ENCODE measurements at places on chromosomes 1 and 21.

DNA sequence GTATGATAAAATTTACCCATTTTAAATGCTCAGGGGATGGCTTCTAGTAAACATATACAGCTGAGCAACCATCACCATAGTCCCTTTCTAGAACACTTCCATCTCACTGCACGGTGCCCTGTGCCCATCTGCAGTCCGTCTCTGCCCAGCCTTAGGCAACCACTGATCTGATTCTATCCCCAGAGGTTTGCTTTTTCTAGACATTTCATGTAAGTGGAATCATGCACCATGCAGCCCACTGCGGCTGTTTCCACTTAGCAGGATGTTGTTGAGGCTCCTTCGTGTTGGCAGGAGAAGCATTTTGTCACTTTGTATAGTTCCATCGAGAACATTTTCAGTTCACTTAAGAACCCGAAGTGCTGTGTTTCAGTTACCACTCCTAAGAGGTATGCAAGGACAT is 27.8 kb upstream of the VAMP3 start:
- DNase-seq: no peak

- DNase-seq: no peak
Observed at GRCh38 chr1:29542548-29542947, 306.2 kb downstream of the PTPRU start.

GRCh38 chr1:15188678-15189077 is 35.1 kb downstream of the TMEM51 start:
- DNase-seq: no peak

- no peak for DNase-seq
Observed at GRCh38 chr1:203930342-203930741, 68.9 kb downstream of the SNRPE start.

DNA sequence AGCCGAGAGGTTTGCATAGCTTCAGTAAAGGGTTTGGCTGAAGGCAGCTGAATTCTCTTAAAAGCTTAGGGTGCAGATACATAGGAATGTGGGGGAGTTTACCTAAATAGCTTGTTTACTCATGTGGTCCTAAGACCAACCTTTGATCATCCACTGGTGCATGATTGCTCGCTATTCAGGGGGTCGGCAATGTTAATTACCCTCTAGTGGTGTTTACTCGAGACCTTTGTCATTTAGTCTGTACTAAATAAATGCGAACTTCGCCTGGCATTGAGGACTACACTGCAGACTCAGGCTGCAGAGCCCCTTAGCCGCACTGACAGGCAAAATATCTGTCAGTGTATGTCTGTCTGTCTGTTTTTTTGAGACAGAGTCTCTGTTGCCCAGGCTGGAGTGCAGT is 31.8 kb downstream of the TMEM63A start:
- no peak for DNase-seq

DNA sequence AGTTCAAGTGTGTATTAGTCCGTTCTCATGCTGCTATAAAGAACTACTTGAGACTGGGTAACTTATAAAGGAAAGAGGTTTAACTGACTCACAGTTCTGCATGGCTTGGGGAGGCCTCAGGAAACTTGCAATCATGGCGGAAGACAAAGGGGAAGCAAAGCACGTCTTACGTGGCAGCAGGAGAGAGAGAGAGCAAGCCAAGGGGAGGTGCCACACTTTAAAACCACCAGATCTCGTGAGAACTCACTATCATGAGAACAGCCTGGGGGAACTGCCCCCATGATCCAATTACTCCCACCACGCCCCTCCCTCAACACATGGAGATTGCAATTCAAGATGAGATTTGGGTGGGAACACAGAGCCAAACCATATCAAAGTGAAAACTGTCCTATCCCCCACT is 4.1 kb upstream of the MIS18A start:
- no peak for DNase-seq

- no peak for DNase-seq
Observed at GRCh38 chr1:34087986-34088385, 77.0 kb downstream of the CSMD2 start.

- peak; percentile 41 for DNase-seq
Observed at GRCh38 chr1:36070349-36070748, 13.5 kb upstream of the TEKT2 start.

DNA sequence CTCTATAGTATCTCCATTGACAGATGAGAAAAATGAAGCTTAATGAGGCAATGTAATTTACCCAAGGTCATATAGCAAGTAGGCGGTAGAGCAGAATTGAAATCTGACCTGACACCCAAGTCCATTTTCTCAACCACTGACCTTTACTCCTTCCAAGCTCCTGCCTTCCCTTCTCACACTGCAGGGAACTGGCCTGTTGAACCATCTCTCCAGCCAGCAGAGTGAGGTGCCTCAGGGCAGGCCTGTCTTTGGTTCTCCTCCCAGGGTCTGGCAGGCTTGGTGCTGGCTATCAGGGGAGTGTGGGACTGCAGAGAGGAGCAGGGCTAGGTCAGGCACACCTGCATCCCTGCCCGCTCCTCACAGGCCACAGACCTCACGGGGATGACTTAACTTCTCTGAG is 126.8 kb downstream of the BEND5 start:
- no peak for DNase-seq

DNA sequence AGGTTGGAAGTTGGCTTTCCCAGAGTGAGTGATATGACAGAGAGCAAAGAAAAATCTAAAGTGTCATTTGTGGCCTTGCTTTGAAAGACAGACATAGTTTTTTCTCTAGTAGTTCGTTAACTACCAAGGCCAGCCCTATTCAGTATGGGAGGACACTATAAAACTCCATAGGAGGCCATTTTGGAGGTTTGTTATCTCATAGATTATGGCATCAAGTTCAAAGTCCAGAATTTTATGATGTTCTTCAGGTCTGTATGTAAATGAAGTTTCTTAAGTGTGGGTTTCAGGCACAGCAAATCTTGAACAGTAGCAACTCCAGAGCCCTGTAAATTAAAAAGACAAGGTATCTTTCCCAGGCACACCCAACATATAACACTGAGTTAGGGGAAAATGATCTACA is 437.1 kb downstream of the PLPP3 start:
- DNase-seq: no peak

DNA sequence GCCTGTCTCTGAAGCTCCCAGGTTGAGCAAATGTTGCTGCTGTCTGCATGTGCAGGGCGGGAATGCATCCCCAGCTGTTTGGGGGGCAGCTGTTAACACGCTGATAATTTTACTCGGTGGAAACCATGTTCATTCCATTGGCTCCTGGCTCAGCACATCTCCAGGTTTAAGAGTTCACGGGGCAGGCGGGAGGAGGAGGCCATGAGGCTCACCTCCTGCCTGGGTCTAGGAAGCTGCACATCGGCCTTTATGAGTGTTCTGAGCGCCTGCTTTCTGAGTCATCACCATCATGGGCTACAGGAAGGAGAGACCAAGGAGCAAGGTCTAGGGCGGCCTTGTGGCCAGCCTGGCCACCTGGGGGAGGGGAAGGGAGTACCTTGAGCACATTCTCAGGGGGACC is 29.7 kb downstream of the AJAP1 start:
- DNase-seq: no peak

GRCh38 chr1:113898241-113898814 is 6.3 kb downstream of the AP4B1 start:
- no peak for DNase-seq

GRCh38 chr1:87588495-87588894 is 259.8 kb downstream of the LMO4 start:
- DNase-seq: no peak

DNA sequence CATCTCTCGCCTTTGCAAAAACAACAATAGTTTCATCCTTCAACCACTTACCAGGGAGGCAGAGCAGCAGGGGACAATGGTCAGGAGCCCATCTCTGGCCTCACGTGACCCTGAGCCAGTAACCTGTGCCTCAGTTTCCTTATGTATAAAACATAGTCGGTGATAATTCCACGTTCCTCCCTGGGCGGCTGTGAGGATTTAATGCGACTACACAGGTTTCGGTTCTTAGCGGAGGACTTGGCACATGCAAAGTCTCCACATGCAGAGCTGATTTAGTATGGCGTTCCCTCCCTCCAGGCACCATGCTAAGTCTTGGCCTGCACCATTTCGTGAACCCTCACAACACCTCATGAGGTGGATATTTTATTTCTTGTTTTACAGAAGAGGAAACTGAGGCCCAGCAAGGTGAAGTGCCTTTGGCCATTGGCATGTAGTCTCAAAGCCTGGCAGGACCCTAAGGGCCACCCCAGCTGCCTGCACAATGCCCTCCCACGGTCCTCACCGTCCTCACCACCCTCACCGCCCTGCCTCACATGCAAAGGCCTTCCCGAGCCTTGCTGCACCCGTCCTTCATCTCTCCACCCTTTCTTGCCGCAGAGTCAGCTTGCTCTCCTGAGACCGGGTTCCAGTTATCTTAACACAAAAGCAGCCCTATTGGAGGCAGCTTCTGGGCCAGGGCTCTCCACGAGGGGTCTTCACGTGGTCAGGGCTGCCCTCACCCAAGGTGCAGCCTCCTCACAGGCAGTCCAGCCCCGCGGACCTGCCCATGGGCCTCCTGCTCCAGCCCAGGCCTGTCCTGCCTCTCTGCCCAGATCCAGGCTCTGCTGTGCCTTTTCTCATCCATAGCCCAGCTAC is 48.9 kb downstream of the SYF2 start:
- DNase-seq: no peak

- DNase-seq: no peak
Observed at GRCh38 chr1:94912263-94913184, 14.4 kb downstream of the CNN3 start.

- DNase-seq: no peak
Observed at GRCh38 chr1:207745285-207745684, 6.6 kb upstream of the CD46 start.

DNA sequence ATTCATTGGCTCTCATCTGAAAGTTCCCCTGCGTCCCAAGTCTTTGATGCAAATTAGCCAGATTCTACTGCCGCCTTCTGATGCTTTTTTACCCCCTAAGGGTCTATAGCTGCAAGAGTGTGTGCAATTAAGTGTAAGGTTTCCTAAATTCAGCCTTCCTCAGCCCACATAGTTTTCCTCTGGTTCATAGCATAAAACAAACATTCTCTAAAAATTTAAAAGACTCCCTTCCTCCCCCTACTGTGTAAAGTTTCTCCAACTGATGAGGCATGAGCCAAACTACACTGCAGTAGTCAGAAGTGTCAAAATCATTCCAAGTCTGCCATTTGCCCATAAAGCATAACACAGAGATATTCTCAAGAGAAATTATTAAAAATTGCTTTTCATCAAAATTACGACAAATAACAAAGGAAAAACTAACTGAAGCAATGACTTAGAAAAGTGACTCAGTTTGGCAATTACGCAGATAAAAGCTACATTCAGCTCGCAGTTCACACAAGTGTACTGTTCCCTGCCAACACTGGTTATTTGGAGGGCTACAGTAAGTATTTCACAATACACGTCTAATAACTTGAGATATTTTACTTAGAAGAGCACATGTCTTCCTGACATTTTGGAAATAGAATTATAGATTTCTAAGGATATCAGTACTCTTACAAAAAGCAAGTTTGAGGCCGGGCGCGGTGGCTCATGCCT is 15.4 kb downstream of the KCNH1 start:
- DNase-seq: no peak

DNA sequence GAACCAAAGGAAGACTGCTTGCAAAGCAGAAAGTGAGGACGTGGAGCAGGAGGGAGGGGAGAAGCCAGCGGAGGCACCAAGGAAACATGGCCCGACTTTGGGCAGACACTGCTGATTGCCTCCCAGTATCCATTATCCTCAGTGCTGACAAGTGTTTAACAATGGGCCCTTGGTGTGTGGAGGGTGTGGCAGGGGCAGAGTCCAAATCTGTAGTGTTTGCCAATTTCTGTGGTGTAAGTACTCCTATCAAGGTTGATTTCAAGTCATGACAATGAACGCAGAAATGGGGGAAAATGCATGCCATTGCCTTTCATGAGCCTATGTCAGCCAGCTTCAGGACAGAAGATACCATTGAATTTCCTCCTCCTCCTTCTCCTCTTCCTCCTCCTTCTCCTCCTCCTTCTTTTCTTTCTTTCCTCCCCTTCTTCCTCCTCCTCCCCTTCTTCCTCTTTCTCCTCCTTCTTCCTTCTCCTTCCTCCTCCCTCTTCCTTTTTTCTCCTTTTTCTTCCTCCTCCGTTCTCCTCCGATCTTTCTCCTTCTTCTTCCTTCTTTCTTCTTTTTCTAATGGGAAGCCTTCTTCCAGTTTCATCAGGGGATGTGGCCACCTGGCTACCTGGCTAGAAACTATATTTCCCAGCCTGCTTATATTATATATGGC is 10.3 kb upstream of the PHC2 start:
- no peak for DNase-seq

DNA sequence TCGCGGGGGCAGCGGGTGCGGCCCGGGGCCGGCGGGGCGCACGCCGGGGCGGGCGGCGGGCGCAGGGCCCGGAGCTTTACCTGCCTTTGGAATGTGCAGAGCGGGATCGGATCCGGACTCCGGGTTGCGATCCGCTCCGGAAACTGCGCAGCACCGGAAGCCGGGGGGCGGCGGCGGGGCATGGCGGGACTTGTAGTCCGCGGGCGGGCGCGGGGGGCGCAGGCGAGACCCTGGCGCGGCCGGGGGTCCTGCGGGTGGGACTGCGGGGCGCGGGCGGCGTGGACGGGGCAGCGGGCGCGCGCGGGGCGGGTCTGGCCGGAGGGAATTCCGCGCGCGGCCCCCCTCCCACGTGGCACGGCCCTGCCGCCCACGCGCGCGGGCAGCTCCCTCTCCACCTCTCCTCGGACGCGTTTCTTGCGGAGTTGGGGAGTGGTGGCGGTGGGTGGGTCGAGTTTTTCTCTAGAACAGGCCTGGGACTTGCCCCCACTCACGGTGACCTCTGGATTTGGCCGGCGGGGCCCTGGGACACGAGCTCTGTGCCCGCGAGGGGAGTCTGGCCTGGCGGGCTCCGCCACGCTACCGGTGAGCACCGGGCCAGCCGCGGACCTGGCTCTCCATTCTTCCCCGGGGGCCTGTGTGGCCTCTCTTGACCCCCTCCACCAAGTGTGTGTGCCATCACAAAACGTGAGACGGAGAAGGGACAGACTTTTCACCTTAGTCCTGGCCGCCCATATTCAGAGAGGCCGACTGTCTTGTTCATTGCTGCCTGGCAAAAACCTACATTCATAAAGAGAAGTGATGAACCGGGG is at the start of gene PRDM15:
Gene PRDM15, minus strand, starts transcription at position 155 of the 809 bp plus-strand sequence. CDS start 18,981 bp downstream, outside the sequence.
- peak; percentile 80 for DNase-seq

DNA sequence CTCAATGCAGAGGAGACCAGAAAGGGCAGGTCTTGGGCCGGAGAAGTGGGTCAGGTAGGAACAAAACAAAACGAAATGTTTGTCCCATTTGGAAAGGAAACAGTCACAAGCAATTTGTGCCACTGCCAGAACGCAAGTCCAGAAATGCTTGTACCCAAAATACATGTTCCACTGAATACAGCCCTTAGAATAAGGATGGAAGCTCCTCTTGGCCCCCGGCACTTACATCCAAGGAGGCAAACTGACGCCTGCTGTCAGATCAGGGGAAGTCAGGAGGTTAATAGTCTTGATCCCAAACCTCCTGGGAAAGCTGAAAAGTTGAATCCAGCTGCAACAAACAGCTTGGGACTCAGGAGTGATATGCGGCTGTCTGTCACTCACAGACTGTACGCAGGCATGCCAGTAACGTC is 75.9 kb upstream of the GALNT2 start:
- no peak for DNase-seq

- DNase-seq: no peak
Observed at GRCh38 chr1:11320153-11320936, 47.3 kb downstream of the UBIAD1 start.
